PC-9 (cell line): ENCODE measurements at places on chromosomes 7 and 10. TPM values are rescaled to one million over a fixed set of nuclear protein-coding genes. Genes with fewer than 3 reads are reported as not detected.

GRCh38 chr10:115948465-115948864 lies 324.5 kb downstream of the GFRA1 start:
- no peaks in the 10 kb centered on the region for H3K4me1 ChIP-seq
- no peaks in the 10 kb centered on the region for H3K36me3 ChIP-seq
- H3K27me3 ChIP-seq: no peaks in the 10 kb centered on the region
- H3K27ac ChIP-seq: no peak overlapping the region

DNA sequence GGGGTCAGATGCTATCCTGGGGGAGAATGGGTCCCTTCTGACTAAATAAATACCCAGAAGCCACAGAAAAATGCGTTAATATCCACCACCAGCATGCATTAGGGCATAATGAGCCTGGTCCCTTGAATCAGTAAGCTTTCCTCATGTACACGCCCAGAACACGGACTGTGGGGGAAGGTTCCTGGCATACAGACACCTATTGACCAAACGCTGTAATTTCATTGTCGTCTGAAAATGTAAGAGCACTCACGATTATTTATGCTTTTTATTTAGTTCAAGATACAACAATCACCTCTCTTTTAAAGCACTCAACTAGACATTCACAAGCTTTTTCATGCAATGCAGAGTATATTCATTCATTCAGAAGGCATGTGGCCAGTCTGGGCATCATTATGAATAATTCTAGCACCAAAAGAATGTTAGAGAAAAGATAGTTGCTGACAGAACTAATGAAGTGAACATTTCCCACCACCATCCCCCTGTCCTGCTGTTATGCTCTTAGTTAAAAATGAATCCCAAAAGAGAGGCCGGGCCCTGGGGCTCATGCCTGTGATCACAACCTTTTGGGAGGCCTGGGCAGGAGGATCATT lies 101.0 kb downstream of the SVIL start:
- H3K4me3 ChIP-seq: no peak overlapping the region
- no peaks in the 10 kb centered on the region for H3K27me3 ChIP-seq
- no peak for DNase-seq
- H3K4me1 ChIP-seq: no peaks in the 10 kb centered on the region

DNA sequence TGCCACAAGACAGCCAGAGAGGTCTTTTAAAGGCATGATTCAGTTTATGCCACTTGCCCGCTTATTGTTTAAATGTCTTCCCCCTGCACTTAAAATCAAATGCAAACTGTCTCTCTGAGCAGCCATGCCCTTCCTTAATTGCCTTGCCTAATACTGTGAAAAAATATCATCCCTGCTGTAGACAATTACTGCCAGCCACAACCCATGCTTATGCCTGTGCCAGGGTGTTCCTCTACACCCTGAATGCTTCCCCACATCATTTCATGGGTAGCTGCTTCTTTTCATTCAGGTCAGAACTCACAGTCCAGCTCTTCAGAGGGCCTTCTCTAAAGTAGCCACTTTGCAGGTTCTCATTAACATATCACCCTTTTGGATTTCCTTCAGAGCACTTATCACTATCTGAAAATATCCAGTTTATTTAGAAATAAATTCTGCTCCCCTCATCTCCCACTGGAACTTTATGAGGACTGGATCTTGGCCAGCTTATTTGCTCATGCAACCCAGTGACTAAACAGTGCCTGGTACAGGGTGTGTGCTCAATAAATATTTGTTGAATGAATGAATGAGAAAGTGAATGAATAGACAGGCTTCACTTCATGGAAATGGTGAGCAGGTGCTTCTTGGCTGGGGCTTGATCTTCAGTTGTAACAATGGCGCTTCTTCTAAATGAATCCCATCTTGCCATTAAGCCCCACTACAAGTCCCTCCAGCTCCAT lies 162.4 kb upstream of the MDFIC start:
- peaks cover 11% of the 10 kb centered on the region for H3K4me1 ChIP-seq
- no peak overlapping the region for H3K4me3 ChIP-seq
- no peaks in the 10 kb centered on the region for H3K27me3 ChIP-seq
- H3K27ac ChIP-seq: no peak overlapping the region
- no peaks in the 10 kb centered on the region for H3K36me3 ChIP-seq

DNA sequence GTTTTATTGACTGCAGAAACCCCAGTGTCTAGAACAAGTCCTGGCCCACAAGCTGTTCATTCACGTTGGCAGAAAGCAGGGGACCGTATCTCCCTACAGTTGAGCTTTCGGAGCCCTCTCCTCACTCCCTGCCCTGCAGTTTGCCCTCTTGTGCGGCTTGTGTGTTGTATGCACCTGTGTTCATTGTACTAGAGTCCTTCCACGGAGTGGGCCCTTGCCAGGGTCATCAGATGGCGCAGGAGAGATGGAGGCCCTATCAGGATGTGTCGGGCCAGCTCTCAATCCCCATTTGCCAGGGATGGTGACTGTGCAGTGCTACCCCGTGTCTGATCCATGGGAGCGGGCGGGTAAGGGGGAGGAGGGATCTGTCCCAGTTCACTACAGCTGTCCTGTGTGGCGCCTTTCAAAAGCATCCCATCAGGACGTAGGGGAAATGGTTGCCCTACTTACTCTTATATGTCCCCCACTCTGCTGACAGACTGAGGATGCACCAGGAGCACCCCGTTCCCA lies 77.4 kb upstream of the PRR15 start:
- H3K4me3 ChIP-seq: no peak overlapping the region
- no peak for DNase-seq
- peaks cover 19% of the 10 kb centered on the region for H3K4me1 ChIP-seq
- no peaks in the 10 kb centered on the region for H3K36me3 ChIP-seq
- no peak overlapping the region for H3K27ac ChIP-seq

- H3K27me3 ChIP-seq: no peaks in the 10 kb centered on the region
Observed at GRCh38 chr10:95459446-95460045, 101.6 kb downstream of the SORBS1 start.

GRCh38 chr7:99003419-99003818 lies 125.1 kb downstream of the TRRAP start:
- no peak overlapping the region for H3K4me3 ChIP-seq
- DNase-seq: no peak
- H3K27ac ChIP-seq: no peak overlapping the region

GRCh38 chr10:33410096-33410859 lies 75.8 kb upstream of the NRP1 start:
- no peak overlapping the region for H3K4me3 ChIP-seq
- no peak for DNase-seq
- no peaks in the 10 kb centered on the region for H3K27me3 ChIP-seq
- H3K36me3 ChIP-seq: no peaks in the 10 kb centered on the region

DNA sequence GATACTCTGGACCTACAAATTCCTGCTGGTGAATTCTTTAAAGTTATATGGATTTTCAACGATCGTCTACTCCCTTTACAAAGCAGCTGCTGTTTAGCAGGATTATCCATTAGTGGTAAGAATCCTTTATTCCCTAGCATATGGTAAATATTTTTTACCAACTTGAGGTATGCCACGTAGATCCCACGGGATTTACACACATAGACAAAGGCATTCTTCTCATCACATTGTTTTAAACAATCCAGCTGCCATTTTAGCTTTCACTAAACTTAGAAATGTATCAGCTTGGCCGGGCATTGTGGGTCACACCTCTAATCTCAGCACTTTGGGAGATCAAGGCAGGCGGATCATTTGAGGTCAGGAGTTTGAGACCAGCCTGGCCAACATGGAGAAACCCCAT lies 148.0 kb upstream of the SH2B2 start:
- H3K4me1 ChIP-seq: peaks cover 11% of the 10 kb centered on the region
- H3K4me3 ChIP-seq: no peak overlapping the region
- no peaks in the 10 kb centered on the region for H3K27me3 ChIP-seq
- no peak overlapping the region for H3K27ac ChIP-seq
- DNase-seq: no peak
- H3K36me3 ChIP-seq: no peaks in the 10 kb centered on the region

DNA sequence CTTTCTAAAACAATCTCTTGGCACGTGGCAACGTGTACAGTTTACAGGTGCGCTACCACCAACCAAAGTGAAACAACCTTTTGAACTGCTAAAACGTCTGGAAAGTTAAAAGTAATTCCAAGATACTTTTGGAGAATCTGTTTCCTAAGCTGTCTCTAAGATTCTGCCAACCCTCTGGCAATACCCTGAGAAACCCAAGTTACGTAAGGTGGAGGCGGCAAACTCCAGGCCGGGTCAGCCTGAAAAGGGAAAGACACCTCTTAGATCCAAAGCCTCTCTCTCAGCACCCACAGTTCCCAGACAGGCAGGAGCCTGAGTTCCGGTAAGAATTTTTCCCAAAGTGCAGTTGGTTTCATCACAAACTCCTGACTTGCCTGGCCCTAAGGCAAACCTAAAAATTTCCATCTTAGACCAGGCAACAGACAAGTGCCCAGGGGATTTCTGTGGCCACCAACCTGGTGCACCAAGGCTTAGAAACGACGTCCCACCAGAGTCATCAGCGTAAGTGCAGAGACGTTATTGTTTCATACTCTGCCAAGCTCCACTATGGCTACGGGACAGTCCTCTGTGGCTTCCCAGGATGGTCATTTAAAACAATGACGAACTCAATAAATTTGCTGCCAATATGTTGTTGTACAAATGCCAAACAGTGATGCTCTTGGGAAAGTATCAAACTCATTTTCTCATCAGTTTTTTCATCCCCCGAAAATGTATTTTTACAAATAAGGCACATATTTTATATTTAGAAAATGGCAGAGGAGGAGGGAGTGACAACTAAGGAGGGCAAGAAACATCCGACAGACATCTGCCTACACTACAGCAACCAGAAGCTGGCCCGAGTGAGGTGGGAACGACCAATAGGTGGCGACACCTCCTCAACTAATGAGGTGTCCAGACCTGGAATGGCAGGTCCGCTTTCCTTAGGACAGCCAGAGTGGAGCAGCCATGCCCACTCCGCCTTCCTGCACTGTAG lies 205.8 kb upstream of the FRMD4A start:
- H3K27me3 ChIP-seq: no peaks in the 10 kb centered on the region
- H3K4me3 ChIP-seq: no peak overlapping the region
- DNase-seq: no peak
- no peak overlapping the region for H3K27ac ChIP-seq
- H3K4me1 ChIP-seq: peaks cover 8% of the 10 kb centered on the region; the same call in 1 of the 2 replicates

DNA sequence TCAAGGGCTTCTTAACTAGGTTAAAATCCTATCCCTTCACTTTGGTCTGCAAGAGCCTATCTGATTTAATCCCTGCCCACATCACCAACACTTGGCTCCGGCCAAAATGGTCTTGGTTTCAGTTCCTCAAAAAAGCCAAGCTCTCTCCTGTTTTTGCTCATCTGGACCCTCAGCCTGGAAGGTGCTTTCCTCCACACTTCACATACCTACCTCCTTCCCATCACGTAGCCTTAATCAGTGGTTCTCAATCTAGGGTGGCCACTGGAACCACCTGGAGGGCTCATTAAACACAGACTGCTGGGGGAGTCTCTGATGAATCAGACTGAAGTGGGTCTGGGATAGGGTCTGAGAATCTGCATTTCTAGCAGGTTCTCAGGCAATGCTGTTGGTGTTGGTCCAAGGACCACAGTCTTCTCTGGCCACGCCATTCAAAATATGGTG lies 227.0 kb upstream of the AOAH start:
- no peak overlapping the region for H3K4me3 ChIP-seq
- no peak overlapping the region for H3K27ac ChIP-seq
- H3K27me3 ChIP-seq: no peaks in the 10 kb centered on the region

DNA sequence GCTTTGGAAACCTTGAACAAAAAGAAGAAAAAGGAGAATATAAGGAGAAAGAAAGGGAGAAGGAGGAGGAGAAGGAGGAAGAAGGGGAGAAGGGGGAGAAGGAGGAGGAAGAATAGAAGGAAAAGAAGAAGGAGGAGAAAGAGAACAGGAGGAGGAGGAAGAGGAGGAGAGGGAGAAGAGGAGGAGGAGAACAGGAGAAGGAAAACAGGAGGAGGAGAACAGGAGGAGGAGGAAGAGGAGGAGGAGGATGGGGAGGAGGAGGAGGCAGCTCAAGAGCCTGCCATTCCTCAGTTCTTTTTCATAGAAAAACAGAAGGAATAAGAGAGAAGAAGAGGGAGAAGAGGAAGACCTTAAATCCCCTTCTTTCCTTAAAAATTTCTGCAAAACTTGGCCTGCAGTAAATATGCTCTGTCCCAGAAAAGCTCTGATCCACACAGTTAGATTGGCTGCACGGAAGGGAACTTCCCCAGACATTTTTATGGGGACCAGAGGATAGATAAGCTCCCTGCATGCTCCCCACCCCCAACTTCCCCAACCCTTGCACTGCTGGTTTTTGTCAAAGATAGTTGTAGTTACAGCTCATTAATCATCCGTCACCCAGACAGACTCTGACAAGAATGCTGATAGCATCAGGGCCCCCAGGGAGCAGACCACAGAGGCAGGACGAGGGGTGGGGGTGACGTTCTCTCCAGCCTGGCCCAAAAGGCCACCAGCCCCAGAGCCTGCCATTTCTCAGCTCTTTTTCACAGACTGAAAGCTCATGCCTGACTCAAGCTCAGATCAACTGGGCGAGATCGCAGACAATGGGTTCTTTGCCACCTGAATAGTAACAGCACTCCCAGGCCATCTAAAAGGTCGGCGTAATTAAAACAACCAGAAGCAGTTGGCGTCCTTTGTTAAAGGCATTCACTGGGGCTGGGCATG lies 34.5 kb upstream of the LYZL1 start:
- H3K36me3 ChIP-seq: no peaks in the 10 kb centered on the region
- peaks cover 48% of the 10 kb centered on the region for H3K4me1 ChIP-seq

GRCh38 chr7:116699722-116700120 lies 27.7 kb downstream of the MET start:
- H3K4me1 ChIP-seq: no peaks in the 10 kb centered on the region
- H3K36me3 ChIP-seq: peaks cover 35% of the 10 kb centered on the region
- H3K4me3 ChIP-seq: no peak overlapping the region
- H3K27ac ChIP-seq: no peak overlapping the region
- no peaks in the 10 kb centered on the region for H3K27me3 ChIP-seq

- H3K4me3 ChIP-seq: no peak overlapping the region
- peak; percentile 17 for DNase-seq
- H3K4me1 ChIP-seq: peaks cover 21% of the 10 kb centered on the region
- no peaks in the 10 kb centered on the region for H3K27me3 ChIP-seq
Observed at GRCh38 chr10:29712108-29712507, 77.3 kb upstream of the SVIL start.

DNA sequence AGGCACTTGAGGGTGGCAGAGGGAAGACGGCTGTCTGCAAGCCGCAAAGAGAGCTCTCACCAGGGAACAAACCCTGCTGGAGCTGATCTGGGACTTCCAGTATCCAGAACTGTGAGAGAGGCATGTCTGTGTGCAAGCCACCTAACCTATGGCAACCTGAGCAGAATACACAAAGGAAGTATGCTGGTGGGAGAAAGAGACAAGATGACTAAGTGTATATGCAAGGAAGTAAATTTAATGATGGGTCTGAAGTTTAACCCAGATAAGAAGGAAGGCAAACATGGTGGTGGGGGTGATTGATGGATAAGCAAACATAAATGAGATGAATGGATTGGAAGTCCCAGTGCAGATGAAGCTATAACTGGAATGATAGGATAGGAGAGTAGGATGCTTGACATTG lies 293.3 kb downstream of the TWIST1 start:
- no peak for DNase-seq
- H3K27ac ChIP-seq: no peak overlapping the region
- no peaks in the 10 kb centered on the region for H3K4me1 ChIP-seq
- H3K27me3 ChIP-seq: no peaks in the 10 kb centered on the region

GRCh38 chr10:1824928-1825327 lies 87.6 kb upstream of the ADARB2 start:
- no peak overlapping the region for H3K4me3 ChIP-seq
- H3K36me3 ChIP-seq: no peaks in the 10 kb centered on the region
- no peaks in the 10 kb centered on the region for H3K4me1 ChIP-seq
- H3K27me3 ChIP-seq: no peaks in the 10 kb centered on the region
- no peak overlapping the region for H3K27ac ChIP-seq

TRIM73 gene
- total RNA-seq: 16.7 and 24.3 TPM in 2 replicates

APBB1IP gene
- total RNA-seq: not detected in 2 replicates

POU6F2 gene
- 0.48 TPM in 1 of 2 replicates, not detected in the other for total RNA-seq

CLDN15 gene
- 16.0 and 17.2 TPM in 2 replicates for total RNA-seq

CYP2C9 gene
- total RNA-seq: not detected in 2 replicates

LRWD1 gene
- total RNA-seq: 35.3 and 57.9 TPM in 2 replicates
